ENCODE measurements at places on chromosomes 7 and 10.

- no peak for DNase-seq
Measured at GRCh38 chr7:148159331-148159730, 431.2 kb upstream of the C7orf33 start.

DNA sequence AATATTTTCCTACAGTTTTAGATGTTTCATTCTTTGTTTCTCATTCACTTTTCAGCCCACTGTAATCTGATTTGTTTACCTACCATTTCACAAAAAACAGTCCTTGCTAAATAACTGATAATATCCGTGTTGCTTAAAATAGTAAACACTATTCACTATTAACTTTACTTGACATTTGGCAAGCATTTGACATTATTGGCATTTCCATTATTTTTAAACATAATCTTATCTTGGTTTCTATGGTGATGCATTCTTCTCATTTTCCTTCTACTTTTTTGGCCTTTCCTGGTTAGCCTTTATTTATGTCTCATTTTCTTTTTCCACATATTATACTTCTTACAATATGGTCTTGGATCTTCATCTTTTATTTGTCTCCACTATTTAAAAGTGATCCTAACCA is 715.3 kb downstream of the DNAJB9 start:
- no peak for DNase-seq

DNA sequence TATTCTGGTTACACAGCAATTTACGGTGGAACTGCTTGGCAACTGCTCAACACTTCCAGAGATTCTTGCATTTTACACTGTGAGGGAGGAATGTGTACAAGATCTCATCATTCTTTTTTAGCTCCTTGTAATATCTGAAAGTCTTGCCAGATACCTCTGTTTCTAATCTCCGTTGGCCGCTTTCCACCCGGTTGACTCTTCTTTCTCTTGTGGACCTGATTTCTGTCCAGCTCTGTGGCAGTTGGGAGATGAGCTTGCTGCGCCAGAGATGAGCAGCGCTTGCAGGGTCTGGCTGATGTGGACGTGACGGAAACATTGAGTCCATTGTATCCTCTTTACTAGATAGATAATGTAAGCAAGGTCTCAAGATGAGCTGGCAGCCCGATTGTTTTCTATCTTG is 27.6 kb downstream of the SPAG6 start:
- DNase-seq = no peak

DNA sequence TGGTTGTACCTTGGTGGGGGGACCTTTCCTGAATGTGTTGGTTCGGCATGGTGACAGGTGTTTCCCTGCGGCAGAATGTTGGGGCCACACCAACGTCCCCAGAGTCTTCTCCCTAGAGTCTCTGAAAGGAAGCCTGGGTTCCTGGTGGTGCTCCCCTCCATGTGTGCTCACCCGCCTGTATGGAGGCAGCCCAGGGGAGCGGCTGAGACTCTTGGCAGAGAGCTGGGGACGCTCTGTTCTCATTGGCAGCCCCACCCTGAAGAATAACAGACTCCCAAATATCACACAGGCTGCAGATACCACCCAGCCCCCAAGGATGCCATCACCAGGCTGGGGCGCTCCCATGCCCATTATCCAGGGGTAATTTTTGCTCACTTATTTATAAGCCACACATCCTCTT is 34.8 kb downstream of the CHST12 start:
- no peak for DNase-seq

GRCh38 chr7:134246761-134247160 is 70.0 kb downstream of the SLC35B4 start:
- no peak for DNase-seq

- no peak for DNase-seq
Measured at GRCh38 chr10:14606633-14607032, 168.1 kb downstream of the FAM107B start.

DNA sequence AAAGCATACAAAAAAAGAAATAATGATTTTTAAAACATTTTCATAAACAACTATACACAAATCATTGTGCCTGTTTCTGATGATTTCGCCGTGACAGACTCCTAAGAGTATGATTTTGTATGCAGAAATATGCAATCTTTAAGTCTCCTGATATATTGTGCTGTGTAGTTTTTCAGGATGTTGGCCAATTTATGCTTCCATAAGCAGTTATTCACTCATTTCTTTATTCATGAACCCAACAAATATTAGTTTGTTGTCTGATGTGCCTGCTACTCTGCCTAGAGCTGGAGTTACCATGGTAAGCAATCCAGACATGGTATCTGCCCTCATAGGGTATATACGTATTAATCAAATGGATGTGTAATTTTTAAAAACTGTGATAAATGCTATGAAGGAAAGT is 40.4 kb downstream of the PRR15 start:
- DNase-seq = no peak
